ENCODE measurements at places on chromosomes 7 and 10.
A peak's percentile ranks its signal among the peaks of the same experiment; 100 is the strongest.

DNA sequence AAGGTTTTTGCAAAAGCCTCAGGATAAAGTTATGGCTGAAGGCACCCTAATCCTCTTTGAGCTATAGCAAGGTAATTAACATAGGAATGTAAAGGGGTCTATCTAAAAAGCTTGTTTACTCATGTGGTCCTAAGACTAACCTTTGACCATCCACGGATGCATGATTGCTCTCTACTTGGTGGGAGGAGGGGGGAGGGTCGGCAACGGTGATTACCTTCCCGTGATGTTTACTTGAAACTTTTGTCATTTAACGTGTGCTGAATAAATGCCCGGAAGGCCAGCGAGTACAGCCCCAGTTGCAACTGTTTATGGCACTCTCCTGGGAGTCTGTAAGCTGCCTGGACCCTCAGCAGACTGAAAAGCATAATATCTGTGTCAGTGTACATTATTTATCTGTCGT lies 78.9 kb upstream of the GPR22 start:
- no peak overlapping the region for H3K4me3 ChIP-seq
- no peaks in the 10 kb centered on the region for H3K36me3 ChIP-seq
- H3K4me1 ChIP-seq: peaks cover 6% of the 10 kb centered on the region
- DNase-seq: no peak
- no peak overlapping the region for H3K27ac ChIP-seq
- H3K27me3 ChIP-seq: no peaks in the 10 kb centered on the region

DNA sequence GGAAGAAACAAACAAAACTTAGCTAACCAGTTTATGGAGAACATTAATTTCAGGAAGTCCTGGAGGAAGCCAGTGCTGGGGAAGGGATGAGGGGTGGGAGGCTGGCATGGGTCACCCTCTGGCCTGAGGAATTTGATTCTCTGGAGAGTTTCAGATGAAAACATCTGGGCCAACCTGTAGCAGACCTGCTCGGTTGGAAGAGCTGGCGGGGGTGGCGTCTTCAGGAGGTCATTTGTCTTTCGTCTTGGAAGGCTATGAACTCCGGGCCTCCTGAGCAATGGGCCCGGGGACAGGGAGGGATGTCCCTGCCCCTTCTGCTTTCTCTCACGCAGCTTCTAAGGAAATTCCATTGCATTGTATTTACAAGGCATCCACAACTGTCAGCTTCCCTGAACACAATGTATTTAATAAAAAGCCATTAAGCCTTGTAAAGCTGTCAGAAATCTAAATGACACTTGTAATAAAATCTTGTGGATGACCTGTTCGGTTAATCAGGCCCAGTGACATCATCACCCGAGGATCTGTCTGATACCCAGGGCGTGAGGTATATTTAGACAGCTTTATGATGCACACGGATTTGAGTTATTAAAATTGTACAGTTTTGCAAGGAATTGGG lies 250.5 kb downstream of the RAB11FIP2 start:
- no peaks in the 10 kb centered on the region for H3K27me3 ChIP-seq
- H3K4me1 ChIP-seq: no peaks in the 10 kb centered on the region
- no peak overlapping the region for H3K4me3 ChIP-seq
- DNase-seq: no peak
- no peak overlapping the region for H3K27ac ChIP-seq
- H3K36me3 ChIP-seq: no peaks in the 10 kb centered on the region

GRCh38 chr10:18423058-18423637 lies 228.2 kb downstream of the NSUN6 start:
- H3K27ac ChIP-seq: no peak overlapping the region
- no peaks in the 10 kb centered on the region for H3K4me1 ChIP-seq
- H3K4me3 ChIP-seq: no peak overlapping the region
- no peaks in the 10 kb centered on the region for H3K36me3 ChIP-seq
- no peaks in the 10 kb centered on the region for H3K27me3 ChIP-seq

DNA sequence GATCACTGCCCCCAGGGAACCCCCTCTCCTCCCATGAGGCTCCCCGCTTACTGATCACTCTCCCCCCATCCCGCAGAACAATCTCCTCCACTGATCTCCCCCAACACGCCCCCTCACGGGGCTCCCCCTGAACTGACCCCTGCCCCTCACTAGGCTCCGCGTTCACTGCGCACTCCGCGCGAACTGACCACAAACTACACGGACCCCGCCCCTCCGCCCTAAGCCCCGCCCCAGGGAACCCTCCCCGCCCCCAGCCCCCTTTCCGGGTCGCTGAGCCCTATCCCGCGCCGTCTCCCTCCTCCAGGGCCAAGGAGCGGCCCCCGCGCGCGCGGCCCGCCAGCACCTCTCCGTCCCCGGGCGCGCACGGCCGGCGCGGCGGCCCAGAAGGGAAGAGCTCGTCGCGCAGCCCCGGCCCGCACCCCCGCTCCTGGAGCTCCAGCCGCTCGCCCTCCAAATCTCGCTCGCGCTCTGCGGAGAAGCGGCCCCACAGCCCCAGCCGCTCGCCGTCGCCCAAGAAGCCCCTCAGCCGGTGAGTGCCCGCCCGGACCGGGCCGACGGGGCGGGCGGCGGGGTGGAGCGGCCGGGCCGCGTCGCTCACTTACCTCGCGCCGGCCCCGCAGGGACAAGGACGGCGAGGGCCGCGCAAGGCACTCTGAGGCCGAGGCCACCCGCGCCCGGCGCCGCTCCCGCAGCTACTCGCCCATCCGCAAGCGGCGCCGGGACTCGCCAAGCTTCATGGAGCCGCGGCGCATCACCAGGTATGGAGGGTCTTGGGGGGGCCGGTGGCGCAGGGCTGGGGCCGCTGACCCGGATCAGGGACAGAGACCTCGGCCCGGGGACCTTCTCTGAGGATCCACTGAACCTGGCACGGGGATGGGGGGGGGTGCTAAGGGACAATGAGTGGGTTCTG lies 19.9 kb upstream of the HSPB1 start:
- H3K27me3 ChIP-seq: peaks cover 17% of the 10 kb centered on the region
- peak overlapping the region; percentile 40 for H3K4me3 ChIP-seq
- DNase-seq: no peak
- peaks cover 4% of the 10 kb centered on the region for H3K4me1 ChIP-seq
- no peaks in the 10 kb centered on the region for H3K36me3 ChIP-seq
- H3K27ac ChIP-seq: no peak overlapping the region

DNA sequence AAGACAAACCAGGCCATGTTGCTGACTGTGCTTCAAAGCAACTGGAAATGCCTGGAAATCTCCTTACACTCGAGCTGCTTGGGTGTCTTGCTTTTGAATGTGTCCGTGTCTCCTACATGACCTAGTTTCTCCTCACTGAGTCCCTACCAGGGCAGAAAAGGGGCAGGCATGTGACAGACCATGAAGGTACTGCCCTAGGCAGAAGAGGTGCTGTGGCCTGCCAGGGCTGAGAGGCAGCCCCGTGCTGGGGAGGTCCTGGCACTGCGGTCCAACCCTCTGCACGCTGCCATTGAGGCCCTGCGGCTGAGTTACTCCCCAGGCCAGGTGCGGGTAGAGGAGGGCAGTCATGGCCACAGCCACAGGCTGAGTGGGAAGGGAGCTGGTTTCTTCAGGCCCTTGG lies 159.3 kb downstream of the LYZL1 start:
- H3K27ac ChIP-seq: no peak overlapping the region
- DNase-seq: no peak
- no peaks in the 10 kb centered on the region for H3K27me3 ChIP-seq
- no peak overlapping the region for H3K4me3 ChIP-seq
- no peaks in the 10 kb centered on the region for H3K36me3 ChIP-seq

DNA sequence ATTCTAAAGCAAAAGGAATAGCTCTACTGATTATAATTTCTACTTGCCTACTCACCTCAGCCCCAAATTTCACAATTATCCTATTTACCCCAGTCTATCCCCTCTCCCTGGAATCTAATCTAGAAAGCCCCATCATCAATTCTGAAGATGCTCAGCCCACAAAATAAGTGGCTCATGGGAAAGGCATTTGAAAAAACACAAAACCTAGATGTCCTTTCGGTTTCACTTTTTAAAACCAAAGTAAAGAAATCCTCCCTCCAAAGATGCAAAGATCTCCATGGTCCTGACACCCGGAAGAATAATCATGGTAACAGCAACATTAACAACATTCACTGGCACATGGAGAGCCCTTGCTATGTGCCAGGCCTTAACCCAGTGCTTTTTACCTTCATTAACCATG lies 224.8 kb downstream of the FGFR2 start:
- no peaks in the 10 kb centered on the region for H3K27me3 ChIP-seq
- H3K4me1 ChIP-seq: no peaks in the 10 kb centered on the region
- H3K4me3 ChIP-seq: no peak overlapping the region
- DNase-seq: no peak
- no peak overlapping the region for H3K27ac ChIP-seq
- no peaks in the 10 kb centered on the region for H3K36me3 ChIP-seq

DNA sequence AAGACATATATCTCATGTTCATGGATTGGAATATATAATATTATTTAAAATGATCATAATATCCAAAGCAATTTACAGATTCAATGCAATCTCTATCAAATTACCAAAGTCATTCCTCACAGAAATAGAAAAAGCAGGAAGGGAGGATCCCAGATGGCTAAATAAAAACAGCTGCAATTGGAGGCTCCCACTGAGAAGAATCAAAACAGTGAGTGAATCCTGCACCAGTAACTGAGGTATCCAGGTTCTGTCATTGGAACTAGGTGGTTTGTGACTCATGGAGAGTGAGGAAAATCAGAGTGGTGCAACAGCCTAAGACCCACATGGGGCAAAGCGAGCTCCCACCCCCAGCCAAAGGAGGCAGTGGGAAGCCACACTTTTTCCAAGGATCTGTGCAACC lies 128.4 kb downstream of the MTERF1 start:
- no peaks in the 10 kb centered on the region for H3K27me3 ChIP-seq
- H3K4me1 ChIP-seq: no peaks in the 10 kb centered on the region
- H3K36me3 ChIP-seq: no peaks in the 10 kb centered on the region

GRCh38 chr7:1703871-1704810 lies 34.1 kb downstream of the ELFN1 start:
- H3K27me3 ChIP-seq: no peaks in the 10 kb centered on the region
- no peaks in the 10 kb centered on the region for H3K36me3 ChIP-seq
- peak; percentile 50 for DNase-seq
- no peak overlapping the region for H3K4me3 ChIP-seq

- no peaks in the 10 kb centered on the region for H3K36me3 ChIP-seq
- H3K27me3 ChIP-seq: no peaks in the 10 kb centered on the region
- no peak overlapping the region for H3K4me3 ChIP-seq
- no peak overlapping the region for H3K27ac ChIP-seq
- DNase-seq: no peak
These were observed 7.7 kb upstream of the GSTK1 start for GRCh38 chr7:143255564-143255963.

- DNase-seq: no peak
- H3K4me1 ChIP-seq: peaks cover 11% of the 10 kb centered on the region
- peak overlapping the region; percentile 61 for H3K27ac ChIP-seq
These were observed 26.4 kb downstream of the CDK6 start for GRCh38 chr7:92809760-92810573.
